ENCODE measurements at places on chromosomes 12 and 14. TPM values are rescaled to one million over a fixed set of nuclear protein-coding genes. Genes with fewer than 3 reads are reported as not detected.

GRCh38 chr12:46439793-46440511, 67.4 kb upstream of the SLC38A2 start:
- DNase-seq: no peak

- peak; percentile 65 for DNase-seq
These were observed 11.1 kb upstream of the DPF3 start for GRCh38 chr14:72904840-72905561.

GRCh38 chr14:37551119-37551518, 43.9 kb downstream of the FOXA1 start:
- DNase-seq: no peak

- DNase-seq: no peak
These were observed 6.8 kb upstream of the PPP1R13B start for GRCh38 chr14:103854017-103854808.

- DNase-seq: no peak
These were observed 166.9 kb downstream of the SLC15A5 start for GRCh38 chr12:16110596-16110995.

DNA sequence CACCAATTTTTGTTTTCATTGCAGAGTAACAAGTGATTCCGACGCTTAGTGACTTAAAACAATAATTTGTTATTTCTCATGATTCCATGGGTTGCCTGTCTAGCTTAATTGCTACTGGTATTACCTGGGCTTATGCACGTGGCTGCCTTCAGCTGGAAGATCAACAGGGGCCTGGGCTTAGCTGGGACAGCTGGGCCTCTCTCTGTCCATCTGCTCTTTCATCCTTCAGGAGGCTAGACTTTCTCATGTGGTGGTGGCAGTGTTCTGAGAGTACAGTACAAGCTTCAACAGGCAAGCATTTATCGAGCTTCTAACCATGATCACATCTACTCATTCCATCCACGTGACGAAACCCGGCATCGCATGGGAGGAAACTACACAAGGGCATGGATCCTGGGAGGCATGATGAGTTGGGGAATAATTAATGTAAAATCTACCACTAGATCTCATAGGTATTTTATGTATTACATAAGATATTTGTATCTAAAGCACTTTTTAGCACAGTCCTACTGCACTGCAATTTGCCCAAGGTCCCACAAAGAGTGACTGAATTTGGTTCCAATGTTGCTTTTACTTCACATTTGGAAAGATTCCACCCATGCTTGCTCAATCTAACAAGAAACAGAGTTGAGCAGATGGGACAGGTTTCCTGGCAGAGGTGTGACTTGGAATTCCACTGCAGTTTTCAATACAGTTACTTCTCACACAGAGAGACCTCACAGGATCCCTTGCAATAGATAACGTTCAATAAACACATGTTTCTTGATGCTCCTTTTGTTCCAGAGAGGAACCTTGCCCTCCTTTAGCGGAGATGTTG, 153.1 kb upstream of the FRMD6 start:
- DNase-seq: no peak

DNA sequence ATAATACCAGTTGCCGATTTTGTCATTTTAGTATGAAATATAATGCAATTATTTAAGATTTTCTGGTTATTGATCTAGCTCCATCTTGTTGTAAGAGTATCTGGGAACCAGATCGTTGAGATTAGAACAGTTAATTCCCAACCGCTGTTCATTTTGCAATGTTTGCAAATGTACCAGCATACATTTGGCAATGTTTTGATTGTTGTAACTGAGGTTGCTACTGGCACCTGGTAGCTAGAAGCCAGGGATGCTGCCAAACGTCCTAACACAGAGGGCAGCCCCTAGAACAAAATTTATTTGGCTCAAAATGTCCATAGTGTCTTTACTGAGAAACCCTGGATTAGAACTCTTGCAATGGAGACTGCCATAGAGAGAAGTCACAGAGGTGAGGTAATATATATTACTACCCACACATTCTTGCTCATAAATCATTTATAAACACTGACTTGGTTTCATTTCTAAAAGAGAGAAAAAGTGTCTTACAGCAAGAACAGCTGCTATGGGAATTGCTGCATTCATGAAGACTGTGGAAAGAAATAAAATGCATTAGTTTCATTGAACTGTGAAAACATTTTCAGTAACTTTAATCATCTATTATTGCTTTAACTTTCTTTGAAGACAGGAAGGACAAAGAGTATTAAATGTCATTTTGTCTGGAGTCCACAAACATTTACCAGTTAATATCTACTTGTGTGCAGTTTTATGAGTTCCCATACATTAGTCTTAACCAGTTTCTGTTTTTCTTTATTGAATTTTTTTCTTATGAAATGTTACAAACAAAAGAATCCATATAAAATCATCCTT, 46.2 kb downstream of the ABCC9 start:
- no peak for DNase-seq

- peak; percentile 64 for DNase-seq
These were observed 39.1 kb upstream of the PNMA1 start for GRCh38 chr14:73753124-73753886.

DNA sequence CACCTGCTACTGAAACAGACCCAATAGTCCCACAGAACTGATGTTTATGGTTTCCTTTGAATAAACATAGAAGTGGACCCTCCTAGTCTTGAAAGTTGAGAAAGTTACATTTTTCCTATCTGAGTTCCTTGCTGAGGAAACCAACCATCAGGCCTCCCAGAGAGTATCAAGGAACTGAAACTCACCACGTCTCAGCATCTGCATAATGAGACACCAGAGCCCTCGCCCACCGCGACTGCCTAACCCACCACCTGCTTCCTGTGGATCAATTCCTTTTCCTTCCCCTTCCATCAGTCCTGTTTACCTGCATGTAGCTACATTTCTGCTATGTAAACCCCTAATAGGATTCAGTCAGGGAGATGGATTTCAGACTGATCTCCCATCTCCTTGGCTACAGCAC, 443.2 kb upstream of the TMEM132C start:
- no peak for DNase-seq

GRCh38 chr12:93494096-93494495, 26.8 kb downstream of the MRPL42 start:
- DNase-seq: no peak

- no peak for DNase-seq
These were observed 106.8 kb downstream of the PELI2 start for GRCh38 chr14:56224691-56225681.

DNA sequence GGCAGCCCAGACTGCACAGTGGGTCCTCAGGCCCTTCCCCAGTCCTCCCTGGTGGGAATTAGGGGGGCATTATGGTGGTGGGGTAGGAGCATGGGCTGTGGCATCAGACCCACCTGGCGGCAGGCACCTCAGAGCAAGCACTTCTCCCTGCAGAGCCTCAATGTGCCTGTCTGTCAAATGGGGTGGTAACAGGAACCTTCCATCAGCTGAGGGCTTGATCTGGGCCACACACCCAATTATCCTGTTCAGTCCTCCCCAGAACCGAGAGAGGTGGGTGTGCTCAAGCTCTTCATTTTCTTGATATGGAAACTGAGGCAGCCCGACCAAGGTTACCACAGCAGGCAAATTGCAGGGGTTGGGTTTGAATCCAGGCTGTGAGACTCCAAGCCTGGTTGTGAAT, 38.4 kb downstream of the MVK start:
- no peak for DNase-seq

DNA sequence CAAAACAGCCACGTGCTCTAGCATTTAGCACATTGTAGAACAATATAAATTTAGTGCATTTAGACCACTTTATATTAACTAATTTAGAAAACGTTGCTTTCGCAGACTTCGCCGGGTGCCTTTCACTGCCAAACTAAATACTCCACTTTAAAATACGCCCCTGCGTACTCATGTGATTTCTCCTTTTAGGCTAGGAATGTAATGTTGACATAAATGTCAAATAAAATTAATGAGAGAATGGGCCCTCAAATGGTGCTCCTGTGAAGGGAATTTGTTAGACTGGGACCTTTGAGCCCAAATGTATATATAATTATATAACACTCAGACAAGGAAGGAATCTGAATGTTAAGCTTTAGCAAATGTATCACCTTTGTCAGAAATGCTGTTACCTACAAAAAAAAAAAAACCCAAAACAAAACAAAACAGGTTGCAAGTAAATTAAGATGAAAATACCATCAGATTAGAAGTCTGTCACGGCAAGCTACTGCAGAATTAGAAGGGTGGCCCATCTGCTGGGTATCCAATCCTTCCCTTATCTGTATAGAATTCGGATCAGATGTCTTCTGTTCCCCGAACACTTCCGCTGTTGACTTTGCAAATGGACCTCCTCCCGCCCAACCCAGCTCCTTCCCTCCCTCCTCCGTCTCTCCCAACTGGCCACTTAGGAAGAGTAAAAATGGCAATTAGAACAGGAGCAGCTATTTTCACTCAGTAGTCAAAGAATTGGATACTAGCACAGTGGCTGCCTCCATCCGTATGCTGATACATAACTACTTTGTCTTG, 159.3 kb upstream of the FOXN3 start:
- no peak for DNase-seq

- DNase-seq: no peak
These were observed 84.6 kb downstream of the OTOGL start for GRCh38 chr12:80183939-80184338.

The PTPRQ gene
- polyA plus RNA-seq: 1.4 TPM

The ADAMTS20 gene
- not detected for polyA plus RNA-seq

The GALNT16 gene
- 12.7 TPM for polyA plus RNA-seq

The HCFC2 gene
- 6.6 TPM for polyA plus RNA-seq

The GEMIN2 gene
- polyA plus RNA-seq: 13.2 TPM

The CACNB3 gene
- polyA plus RNA-seq: 34.6 TPM

The SLC7A7 gene
- polyA plus RNA-seq: 0.19 TPM

The TSPAN8 gene
- polyA plus RNA-seq: 0.31 TPM
